HCT116 (cell line): ENCODE measurements at places on chromosomes 2 and 18. TPM values are rescaled to one million over a fixed set of nuclear protein-coding genes. Genes with fewer than 3 reads are reported as not detected.

The POTEI gene
- total RNA-seq = 1.2 TPM

- no peaks in the 10 kb centered on the region for H3K4me1 ChIP-seq
- no peak for DNase-seq
- no peak overlapping the region for H3K4me3 ChIP-seq
- no peak overlapping the region for H3K27ac ChIP-seq
Observed at GRCh38 chr2:74567881-74568280, 13.4 kb downstream of the DOK1 start.

GRCh38 chr2:201959626-201960025 is 74.0 kb upstream of the FZD7 start:
- H3K27me3 ChIP-seq = peaks cover 16% of the 10 kb centered on the region; the same call in 1 of the 2 replicates
- no peak for DNase-seq
- H3K36me3 ChIP-seq = no peaks in the 10 kb centered on the region
- no peak overlapping the region for H3K4me3 ChIP-seq
- no peaks in the 10 kb centered on the region for H3K4me1 ChIP-seq

DNA sequence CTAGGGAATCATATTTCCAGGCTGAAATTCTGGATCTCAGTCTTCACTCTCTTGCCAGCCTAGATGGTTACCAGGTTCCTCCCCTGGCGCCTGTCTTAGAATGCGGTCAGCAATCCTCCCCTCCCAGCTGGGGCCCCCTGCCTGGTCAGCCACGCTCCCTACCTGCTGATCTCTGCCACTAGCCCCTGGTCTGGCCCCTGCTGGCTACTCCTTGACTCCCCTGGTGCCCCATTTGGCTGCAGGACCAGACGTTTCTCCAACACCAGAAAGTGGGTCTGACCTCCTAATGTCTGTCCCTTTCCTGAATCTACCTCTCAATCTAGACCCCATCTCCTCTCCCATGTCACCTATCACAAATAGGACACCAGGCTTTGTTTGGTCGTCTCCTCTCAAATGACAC is 432.0 kb upstream of the SMIM21 start:
- no peak overlapping the region for H3K4me3 ChIP-seq
- DNase-seq = no peak
- no peaks in the 10 kb centered on the region for H3K36me3 ChIP-seq
- H3K27ac ChIP-seq = no peak overlapping the region
- H3K27me3 ChIP-seq = no peaks in the 10 kb centered on the region; the same call in 1 of the 2 replicates
- no peaks in the 10 kb centered on the region for H3K4me1 ChIP-seq

The CPO gene
- total RNA-seq = 0.32 TPM
